CD4-positive, alpha-beta T cell (primary cell): ENCODE measurements at places on chromosomes 4 and X. TPM values are rescaled to one million over a fixed set of nuclear protein-coding genes. Genes with fewer than 3 reads are reported as not detected.
A peak's percentile ranks its signal among the peaks of the same experiment; 100 is the strongest.

DNA sequence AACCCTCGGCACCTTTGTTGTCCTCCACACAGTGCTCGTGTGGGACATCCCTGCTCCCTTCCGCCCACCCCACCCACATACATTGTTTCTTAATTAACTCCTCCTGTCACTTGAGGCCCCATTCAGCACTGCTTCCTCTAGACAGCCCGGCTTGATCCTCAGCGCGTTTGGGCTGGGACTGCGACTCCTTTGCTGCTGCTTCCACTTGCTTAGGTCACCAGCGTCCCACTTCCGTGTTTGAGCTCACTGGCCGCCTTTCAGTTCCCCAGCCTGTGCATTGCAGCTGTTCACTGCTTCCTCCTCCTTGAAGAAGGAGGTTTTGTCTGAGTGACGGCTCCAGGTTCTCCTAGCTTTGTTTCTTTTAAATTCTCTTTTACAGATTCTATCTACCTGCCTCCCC is 16.1 kb downstream of the RNF4 start:
- no peak overlapping the region for H3K27ac ChIP-seq
- no peaks in the 10 kb centered on the region for H3K27me3 ChIP-seq
- peak overlapping the region; percentile 35 for H3K4me3 ChIP-seq
- peaks cover 94% of the 10 kb centered on the region for H3K4me1 ChIP-seq

- no peaks in the 10 kb centered on the region for H3K36me3 ChIP-seq
- H3K4me3 ChIP-seq: no peak overlapping the region
- H3K4me1 ChIP-seq: no peaks in the 10 kb centered on the region
- DNase-seq: no peak
- no peak overlapping the region for H3K27ac ChIP-seq
Measured at GRCh38 chr4:124590480-124590879, 122.1 kb downstream of the ANKRD50 start.

DNA sequence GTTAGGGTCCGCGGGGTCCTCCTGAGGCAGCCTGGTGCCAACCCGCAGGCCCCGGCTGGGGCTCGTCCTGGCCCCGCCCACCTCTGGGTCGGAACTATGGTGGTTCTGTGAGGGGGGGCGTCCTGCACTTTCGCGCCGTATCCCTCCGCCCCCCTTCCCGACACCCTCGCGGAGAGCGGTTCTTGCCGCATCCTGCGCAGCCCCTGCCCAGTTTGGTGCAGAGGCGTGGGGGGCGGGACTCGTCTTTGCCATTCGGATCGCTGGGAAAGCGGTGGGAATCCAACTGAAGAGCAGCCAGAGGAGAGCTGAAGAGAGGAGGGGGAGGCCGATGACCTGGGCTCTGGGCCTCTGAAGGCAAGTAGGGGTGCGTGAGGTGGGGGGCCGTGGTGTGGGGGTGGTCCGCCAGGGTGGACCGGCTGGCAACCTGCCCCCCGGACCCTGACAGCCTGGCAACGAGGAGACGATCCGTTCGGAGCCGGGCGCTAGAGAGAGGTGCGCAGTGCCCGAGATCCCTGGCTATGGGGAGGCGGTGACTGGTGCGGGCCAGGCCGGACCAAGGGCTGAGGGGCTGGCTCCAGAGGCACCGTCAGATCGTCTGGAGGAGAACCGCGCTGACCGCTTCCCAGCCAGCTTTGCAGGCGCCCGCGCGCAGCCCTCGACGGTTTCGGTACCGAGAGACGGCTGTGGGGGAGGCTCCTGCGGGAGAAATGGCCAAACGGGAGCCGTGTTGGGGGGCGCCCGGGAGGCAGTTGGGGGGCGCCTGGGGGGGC is at the start of gene GPRASP1:
Gene GPRASP1 (plus strand): TSS at position 242 of the 770 bp plus-strand sequence. CDS start 2,431 bp downstream, outside the sequence.
- H3K4me1 ChIP-seq: peaks cover 18% of the 10 kb centered on the region
- H3K36me3 ChIP-seq: peaks cover 2% of the 10 kb centered on the region
- H3K27ac ChIP-seq: peak within 1 kb of the TSS; percentile 64
- no peaks in the 10 kb centered on the region for H3K27me3 ChIP-seq

DNA sequence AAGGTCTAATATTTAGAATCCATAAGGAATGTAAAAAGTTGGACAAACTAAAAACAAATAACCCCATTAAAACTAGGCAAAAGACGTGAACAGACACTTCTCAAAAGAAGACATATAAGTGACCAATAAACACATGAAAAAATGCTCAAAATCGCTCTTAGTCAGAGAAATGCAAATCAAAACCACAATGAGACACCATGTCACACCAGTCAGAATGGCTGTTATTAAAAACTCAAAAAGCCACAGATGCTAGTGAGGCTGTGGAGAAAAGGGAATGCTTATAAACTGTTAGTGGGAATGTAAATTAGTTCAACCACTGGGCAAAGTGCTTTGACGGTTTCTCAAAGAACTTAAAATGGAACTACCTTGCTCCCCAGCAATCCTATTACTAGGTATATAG is 674.3 kb upstream of the MAGEB2 start:
- H3K27ac ChIP-seq: no peak overlapping the region
- H3K27me3 ChIP-seq: no peaks in the 10 kb centered on the region
- H3K4me1 ChIP-seq: no peaks in the 10 kb centered on the region
- H3K4me3 ChIP-seq: no peak overlapping the region
- no peak for DNase-seq
- H3K36me3 ChIP-seq: no peaks in the 10 kb centered on the region

DNA sequence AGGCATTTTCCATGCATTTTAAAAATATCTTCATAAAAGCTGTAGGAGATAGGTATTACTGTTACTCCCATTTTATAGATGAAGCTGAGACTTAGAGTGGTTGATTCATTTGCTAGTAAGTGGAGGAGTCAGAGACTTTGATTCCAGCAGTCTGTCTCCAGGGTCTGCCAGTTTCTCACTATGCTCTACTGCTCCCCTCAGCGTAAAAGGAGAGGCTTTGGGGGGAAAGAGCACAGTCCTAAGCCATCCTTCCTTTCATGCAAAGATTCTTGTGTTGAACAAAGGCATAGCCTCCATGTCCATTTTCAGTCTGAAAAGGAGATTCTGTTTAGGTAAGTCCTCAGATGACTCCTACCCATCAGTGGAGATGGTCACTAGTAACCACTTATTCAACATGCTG is 117.7 kb upstream of the TMEM150C start:
- peaks cover 4% of the 10 kb centered on the region for H3K27me3 ChIP-seq
- no peaks in the 10 kb centered on the region for H3K36me3 ChIP-seq
- no peak overlapping the region for H3K4me3 ChIP-seq
- H3K4me1 ChIP-seq: no peaks in the 10 kb centered on the region

DNA sequence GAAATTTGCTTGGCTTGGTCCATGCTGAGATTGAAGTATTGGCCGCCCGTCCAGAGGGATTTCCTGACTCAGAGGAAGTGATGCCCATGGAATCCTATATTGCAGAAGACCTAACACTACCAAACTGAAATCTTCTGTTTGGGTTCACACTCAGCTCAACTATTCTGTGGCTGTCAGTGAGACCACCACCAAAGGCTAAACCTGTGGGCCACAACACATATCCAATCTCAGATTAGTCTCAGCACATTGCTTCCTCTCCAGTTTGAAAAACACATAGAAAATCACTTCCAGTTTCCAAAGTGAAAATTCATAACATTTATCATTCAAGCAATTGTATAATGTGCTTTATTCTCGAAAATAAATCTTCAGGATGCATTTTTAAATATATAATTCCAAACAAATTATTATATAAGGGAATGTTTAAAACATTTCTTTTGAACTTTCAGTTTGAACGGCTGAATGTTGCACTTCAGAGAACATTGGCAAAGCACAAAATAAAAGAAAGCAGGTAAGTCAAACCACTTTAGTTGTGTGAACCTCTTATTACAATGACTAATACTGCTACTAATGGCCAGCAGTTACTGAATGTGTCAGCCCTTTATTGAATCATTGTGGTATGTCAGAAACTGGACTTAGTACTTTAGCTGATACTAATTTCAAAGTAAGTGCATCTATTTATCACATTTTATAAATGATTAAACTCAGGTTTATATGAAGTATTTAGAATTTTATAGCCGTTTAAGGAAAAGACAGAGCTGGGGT is 37.0 kb downstream of the GUCY1A1 start:
- DNase-seq: no peak
- H3K36me3 ChIP-seq: no peaks in the 10 kb centered on the region
- no peaks in the 10 kb centered on the region for H3K4me1 ChIP-seq
- no peak overlapping the region for H3K4me3 ChIP-seq

DNA sequence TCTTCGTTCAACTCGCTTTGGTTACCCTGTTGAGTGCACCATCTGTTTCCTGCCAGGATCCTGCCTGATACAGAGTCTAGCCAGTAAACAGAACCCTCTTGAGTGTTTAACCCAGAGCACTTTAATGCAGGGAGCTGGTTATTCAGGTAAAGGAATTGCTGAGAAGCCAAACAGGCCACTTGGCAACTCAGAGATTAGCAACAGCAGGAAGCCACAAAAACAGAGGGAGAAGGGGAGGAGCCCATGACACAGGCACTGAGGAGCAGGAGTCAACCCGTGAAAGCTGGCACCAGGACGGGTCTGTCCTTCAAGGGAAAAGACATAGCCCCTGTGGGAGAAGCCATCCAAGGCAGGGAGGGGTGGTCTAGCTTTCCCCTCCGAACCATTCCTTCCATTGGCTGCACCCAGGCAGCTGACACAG is 641.4 kb downstream of the ZNF674 start:
- H3K4me3 ChIP-seq: no peak overlapping the region
- H3K27ac ChIP-seq: no peak overlapping the region
- H3K36me3 ChIP-seq: no peaks in the 10 kb centered on the region
- no peaks in the 10 kb centered on the region for H3K27me3 ChIP-seq

DNA sequence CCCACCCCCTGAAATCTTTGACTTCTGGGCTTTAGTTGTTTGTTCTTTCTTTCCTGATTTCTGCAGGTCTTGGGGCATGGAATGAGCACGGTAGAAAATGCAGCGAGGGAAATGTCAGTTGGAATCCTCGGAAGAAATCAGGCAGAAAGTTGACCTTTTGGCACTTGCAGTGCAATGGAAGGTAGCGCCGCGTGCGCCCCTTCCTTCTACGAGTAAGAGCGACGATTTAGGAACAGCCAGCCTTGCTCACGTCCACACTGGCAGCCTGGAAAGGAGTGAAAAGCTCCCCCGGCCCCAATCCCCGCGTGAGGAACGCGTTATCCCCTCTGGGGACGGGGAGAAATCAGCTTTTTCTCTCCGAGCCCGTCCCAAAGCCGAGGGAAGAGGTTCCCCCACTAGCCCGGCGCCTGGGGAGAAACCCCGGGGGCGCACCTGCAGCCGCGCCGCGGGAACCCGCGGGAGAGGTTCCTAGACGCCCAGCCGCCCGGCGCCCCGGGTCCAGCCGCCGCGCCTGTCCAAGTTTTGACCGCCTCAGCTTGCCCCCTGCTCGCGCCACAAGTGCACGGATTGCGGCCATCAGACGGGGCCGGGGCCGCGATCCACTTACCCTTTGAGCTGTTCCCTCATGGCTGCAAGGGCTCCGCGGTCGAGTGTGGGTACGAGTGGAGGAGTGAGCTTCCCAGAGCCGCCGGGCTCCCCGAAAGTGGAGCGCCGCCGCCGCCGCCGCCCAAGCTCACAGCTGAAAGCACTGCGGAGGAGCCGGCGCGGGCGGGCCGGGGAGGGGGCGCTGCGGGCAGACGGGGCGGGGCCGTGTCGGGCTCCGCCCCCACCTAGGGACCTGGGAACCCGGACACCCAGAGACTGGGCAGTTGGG is 194.6 kb upstream of the FTHL17 start:
- H3K4me3 ChIP-seq: peak overlapping the region; percentile 19
- H3K27ac ChIP-seq: no peak overlapping the region
- DNase-seq: no peak
- no peaks in the 10 kb centered on the region for H3K36me3 ChIP-seq
- H3K27me3 ChIP-seq: peaks cover 8% of the 10 kb centered on the region

GRCh38 chr4:126209147-126209546 is 894.4 kb downstream of the FAT4 start:
- no peaks in the 10 kb centered on the region for H3K4me1 ChIP-seq
- H3K4me3 ChIP-seq: no peak overlapping the region
- no peak for DNase-seq
- H3K27me3 ChIP-seq: no peaks in the 10 kb centered on the region
- no peaks in the 10 kb centered on the region for H3K36me3 ChIP-seq

DNA sequence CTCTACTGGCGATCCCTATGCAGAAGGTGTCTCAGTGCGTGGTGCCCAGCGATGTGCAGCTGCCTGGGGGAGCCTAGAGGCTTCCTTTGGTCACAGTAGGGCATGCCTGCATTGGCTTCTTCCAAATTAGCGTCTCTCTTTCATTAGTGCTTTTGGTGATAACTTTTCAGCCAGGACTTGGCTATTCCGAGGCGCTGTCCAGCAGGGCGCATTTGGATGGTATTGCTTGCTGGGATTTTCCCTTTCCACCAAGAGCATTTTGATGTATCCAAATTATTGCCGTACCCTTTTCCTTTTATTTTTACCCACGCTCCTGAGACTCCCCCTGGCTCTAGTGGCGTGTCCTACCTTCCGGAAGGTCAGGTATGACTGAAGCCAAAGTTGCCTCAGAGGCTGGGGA is 101.4 kb downstream of the SORCS2 start:
- H3K36me3 ChIP-seq: no peaks in the 10 kb centered on the region
- H3K4me3 ChIP-seq: no peak overlapping the region

GRCh38 chrX:40446921-40447320 is 133.8 kb upstream of the ATP6AP2 start:
- no peak for DNase-seq
- no peaks in the 10 kb centered on the region for H3K36me3 ChIP-seq
- H3K27ac ChIP-seq: no peak overlapping the region
- no peak overlapping the region for H3K4me3 ChIP-seq
- H3K27me3 ChIP-seq: no peaks in the 10 kb centered on the region

- no peaks in the 10 kb centered on the region for H3K27me3 ChIP-seq
- no peaks in the 10 kb centered on the region for H3K4me1 ChIP-seq
- H3K27ac ChIP-seq: no peak overlapping the region
Measured at GRCh38 chrX:12548746-12549145, 242.5 kb upstream of the PRPS2 start.

GRCh38 chr4:13678186-13678924 is 50.8 kb upstream of the BOD1L1 start:
- H3K27me3 ChIP-seq: no peaks in the 10 kb centered on the region
- no peak overlapping the region for H3K27ac ChIP-seq
- no peak overlapping the region for H3K4me3 ChIP-seq
- no peak for DNase-seq
- H3K4me1 ChIP-seq: no peaks in the 10 kb centered on the region

GRCh38 chr4:87838890-87839591 is 6.3 kb downstream of the MEPE start:
- DNase-seq: no peak
- H3K27me3 ChIP-seq: no peaks in the 10 kb centered on the region
- H3K27ac ChIP-seq: no peak overlapping the region
- H3K36me3 ChIP-seq: no peaks in the 10 kb centered on the region
- no peaks in the 10 kb centered on the region for H3K4me1 ChIP-seq

DNA sequence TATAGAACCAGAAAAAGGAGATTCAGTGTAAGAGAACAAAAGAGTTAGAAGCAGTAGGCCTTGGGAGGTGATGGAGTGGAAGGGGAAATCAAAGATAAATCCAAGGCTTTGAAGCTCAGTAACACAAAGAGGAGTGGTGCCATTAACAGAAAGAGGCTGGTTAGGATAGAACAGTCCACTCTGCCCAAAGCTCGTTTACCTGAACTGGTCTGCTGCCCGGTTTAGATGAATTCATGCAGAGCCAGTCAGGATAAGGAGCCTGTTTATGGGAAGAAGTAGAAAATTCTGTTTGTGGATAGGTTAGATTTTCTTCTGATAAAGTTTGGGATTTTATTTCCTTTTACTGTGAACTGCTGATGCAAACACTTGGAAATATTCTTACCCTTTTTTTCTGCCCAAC is 80.6 kb downstream of the HMGB2 start:
- DNase-seq: no peak
- H3K27ac ChIP-seq: no peak overlapping the region
- no peaks in the 10 kb centered on the region for H3K27me3 ChIP-seq
- H3K4me1 ChIP-seq: no peaks in the 10 kb centered on the region
- no peak overlapping the region for H3K4me3 ChIP-seq
- peaks cover 5% of the 10 kb centered on the region for H3K36me3 ChIP-seq

The NDNF gene
- total RNA-seq: 0.25 TPM

The TCEANC gene
- 6.5 TPM for total RNA-seq

The EFHC2 gene
- total RNA-seq: 3.0 TPM

The USP51 gene
- total RNA-seq: 2.3 TPM

The ITGB1BP2 gene
- total RNA-seq: 3.4 TPM

The MANBA gene
- 18.2 TPM for total RNA-seq

The LRRC66 gene
- 0.11 TPM for total RNA-seq
